ENCODE measurements at places on chromosomes 7 and 10. TPM values are rescaled to one million over a fixed set of nuclear protein-coding genes. Genes with fewer than 3 reads are reported as not detected.

DNA sequence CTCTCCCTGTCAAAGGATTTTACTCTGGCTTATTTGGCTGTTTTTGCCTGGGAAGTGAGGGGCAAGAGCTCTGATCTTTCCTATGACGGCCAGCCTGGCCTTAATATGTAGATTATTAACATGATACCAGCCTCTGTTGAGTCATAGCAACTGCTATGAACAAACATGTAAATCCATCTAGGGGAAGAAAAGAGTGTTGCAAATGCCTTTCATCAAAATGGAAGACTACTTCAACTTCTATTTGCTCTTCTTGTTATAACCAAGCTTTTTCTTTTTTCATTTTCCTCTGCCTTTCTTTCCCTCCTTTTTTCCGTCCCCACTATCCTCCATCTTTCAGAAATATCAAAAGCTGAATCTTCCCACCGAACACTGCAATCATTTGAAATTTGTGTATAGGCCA is 46.6 kb downstream of the BTRC start:
- DNase-seq: no peak

DNA sequence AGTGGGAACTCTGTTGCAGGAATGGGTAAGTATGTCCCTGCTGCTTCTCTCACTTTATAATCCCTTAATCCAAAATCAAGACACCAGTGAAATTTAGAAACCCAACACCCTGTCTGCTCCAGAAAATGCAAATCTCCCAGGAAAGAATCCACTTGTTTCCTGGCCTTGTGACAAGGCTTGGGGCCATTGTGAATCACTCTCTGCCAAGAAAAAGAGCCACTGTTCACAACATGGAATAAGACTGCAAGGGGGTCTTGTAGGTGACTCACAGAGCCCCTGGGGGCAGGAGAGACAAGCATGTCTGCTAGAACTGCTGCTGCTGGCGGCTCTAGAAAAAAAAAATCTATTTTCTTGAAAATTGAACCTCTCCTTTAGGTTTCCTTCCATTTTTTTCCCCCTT is 191.2 kb downstream of the SORCS1 start:
- no peak for DNase-seq

DNA sequence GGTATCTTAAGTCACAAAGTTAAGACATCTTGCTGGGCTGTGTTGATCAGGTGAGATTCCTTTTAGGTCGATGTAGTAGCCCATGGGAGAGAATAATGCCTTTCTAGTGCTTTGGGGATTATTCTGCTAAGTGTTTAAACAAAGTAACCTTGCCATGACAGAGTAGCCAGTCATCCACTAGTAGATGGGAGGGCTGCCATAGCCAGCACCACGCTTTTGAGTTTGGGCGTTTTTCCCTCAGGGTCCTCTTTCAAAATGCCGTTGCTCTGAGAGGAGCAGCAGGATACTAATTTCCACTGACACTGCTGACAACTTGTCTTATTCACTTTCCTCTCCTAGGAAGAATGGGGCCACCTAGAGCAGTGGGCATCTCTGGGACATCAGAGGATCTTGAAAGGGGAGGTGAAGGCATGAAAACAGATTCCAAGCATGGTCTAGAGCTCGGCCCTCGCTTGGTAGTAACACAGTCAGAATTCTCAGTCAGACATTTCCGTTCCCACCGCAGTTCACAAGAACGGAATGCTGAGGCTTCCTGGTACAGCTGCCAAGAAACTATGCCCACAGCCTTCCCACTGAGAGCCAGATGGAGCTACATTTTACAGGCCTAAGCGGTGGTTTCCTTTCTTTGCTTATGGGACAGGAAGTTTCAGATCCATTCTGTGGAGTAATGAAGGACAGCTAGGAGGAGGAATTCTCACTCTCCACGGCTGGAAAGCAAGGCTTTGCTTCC is 15.3 kb upstream of the RSU1 start:
- peak; percentile 95 for DNase-seq

GRCh38 chr10:100653238-100653956 is 92.0 kb upstream of the PAX2 start:
- no peak for DNase-seq

GRCh38 chr10:132742837-132743194 is 43.1 kb downstream of the NKX6-2 start:
- no peak for DNase-seq

GRCh38 chr10:119750391-119751230 is 24.8 kb downstream of the INPP5F start:
- peak; percentile 55 for DNase-seq

DNA sequence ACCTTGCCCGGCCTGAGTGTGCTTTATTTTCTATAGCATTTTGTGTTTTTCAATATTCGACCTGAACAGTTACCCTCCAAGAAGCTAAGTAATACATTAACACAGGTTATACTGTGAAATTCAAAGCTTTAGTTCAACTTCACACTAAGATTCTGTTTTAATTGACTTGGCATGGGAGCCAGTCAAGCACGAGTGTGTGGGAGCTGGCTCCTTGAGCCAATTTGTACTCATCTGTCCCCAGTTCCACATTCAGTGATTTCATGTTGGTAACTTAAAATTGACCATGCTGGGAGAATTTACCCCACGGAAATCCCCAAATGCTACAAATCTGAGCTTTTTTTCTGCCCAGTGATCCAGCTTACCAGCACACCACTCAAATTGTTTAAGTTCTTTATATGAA is 20.3 kb downstream of the TSPAN12 start:
- DNase-seq: no peak

GRCh38 chr10:119454990-119455389 is 87.5 kb downstream of the RGS10 start:
- DNase-seq: no peak

CADPS2 gene
- total RNA-seq: 6.4 TPM

DNA sequence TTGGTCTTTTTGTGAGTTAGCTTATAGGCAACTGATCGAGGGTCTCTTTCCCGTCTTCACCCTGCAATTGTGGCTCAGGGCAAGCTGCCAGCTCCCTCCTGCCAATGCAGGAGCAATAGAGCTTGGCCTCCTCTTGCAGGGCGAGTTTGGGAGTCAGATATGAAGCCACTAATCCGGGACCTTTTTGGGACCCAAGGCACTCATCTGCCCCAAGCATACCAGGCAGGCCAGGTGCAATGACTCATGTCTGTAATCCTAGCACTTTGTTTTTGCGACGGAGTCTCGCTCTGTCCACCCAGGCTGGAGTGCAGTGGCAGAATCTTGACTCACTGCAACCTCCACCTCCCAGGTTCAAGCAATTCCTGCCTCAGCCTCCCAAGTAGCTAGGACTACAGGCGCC is 21.1 kb downstream of the LIMK1 start:
- DNase-seq: peak; percentile 50

DNA sequence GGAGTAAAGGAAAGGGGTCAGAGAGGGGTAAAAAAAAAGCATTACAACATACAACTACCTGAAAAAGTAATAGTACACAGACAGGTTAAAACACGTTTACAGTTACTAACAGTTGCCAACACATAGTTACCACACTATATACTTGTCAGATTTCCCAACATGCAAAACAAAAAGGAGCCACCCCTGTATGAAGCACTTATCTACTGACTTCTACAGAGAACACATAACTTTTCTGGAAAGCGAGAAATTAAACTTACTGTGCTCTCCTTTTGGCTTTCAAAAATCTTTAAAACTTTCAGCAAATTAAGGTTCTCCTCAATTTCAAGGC is 2.1 kb downstream of the ABI1 start:
- no peak for DNase-seq

DNA sequence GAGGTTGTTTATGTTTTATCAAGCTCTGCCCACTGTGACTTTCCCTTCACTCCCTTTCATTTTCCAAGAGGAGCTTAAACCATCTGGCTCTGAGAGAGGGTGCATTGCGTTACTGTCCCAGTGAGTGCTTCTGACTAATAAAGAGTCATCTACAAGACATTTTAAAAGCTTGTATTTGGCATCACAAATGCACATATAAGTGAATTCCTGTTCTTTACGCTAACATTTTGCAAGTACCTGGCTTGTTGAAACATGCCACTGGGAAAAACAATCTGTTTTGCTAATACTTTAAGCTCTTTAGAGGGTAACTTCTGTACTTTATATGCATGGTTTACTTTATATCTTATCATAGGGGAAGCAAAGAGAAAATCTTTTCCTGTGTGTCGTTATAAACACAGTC is 534.6 kb upstream of the POM121L12 start:
- DNase-seq: peak; percentile 8

DNA sequence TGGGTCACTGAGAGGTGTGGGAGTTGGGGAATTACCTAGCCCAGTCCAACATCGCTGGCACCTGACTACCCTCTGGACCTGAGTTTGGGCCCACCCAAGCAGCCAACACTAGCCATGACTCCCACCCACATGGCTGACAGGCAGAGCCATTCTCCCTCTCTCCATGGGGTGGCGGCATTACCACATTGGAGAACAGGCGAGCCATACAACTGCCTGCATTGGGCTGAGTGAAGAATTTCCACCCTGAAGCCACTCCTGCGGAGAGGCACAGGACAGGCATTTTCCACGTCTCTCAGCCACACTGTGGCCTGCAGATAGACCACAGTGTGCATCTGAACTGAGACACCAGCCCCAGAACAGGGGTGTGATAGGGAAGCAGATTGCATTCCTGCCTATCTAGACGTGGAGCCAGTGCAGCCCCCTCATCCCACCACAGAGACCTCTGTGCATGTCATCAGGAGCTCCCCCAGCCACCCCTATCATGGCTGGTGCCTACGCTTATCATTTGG is 58.2 kb upstream of the ANTXRL start:
- DNase-seq: peak; percentile 42

C10orf62 gene
- total RNA-seq: not detected

TRIM74 gene
- total RNA-seq: 0.91 TPM

DNA sequence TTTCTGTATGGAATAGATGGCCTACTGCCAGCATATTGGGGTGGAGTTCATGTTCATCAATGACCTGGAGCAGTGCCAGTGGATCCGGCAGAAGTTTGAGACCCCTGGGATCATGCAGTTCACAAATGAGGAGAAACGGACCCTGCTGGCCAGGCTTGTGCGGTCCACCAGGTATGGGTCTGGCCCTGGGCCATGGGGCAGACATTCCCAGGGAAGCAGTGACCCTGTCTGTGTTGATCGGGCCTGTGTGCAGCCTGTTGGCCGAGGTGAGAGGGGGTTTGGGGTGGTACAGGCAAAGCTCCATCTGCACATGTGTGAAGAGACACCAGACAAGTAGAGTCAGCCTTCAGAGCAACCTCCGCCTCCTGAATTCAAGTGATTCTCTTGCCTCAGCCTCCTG is 67.3 kb downstream of the OGDH start:
- DNase-seq: no peak

GRCh38 chr7:115133248-115133647 is 211.4 kb downstream of the MDFIC start:
- no peak for DNase-seq

ARMH3 gene
- total RNA-seq: 20.0 TPM

GRCh38 chr7:45140827-45141226 is 16.8 kb upstream of the RAMP3 start:
- no peak for DNase-seq

DNA sequence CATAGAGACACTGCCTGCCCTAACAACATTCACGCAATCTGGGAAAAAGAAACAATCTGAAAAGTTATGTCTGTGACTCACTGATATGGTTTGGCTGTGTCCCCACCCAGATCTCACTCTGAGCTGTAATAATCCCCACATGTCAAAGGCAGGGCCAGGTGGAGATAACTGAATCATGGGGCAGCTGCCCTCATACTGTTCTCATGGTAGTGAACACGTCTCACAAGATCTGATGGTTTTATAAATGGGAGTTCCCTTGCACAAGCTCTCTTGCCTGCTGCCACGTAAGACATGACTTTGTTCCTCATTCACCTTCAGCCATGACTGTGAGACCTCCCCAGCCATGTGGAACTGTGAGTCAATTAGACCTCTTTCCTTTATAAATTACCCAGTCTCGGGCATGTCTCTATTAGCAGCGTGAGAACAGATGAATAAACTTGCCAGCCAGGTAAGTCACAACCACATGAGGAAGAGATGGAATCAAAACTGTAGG is 341.5 kb upstream of the AOAH start:
- DNase-seq: peak; percentile 70

LRRC18 gene
- not detected for total RNA-seq

DNA sequence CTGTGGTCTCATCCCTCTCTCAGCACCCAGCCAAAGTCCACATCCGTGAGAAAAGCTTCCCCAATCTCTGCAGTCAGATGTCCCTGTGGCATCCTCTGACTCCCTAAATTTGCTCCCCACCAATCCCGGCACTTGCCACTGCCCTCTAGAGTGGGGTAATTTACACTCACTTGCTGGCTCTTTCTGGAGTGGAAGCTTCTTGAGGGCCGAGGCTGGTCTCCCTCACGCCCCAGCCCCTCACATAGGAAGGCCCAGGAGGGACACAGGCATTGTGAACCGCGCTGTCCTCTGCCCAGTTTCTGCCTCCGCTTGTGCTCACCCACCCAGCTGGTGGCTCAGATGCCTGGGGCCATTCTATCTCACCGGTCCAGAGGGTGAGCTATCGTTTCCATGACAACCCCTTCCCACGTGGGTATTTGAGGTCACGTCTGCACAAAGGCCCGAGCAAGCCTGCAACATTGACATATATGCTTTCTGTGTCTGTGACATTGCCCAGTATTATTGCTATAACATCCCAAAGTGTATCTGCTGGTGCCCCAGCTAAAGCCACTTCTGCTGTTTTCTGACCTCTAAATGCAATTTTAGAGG is 97.3 kb upstream of the CTBP2 start:
- DNase-seq: no peak

GNG11 gene
- 7.7 TPM for total RNA-seq

OR2A12 gene
- not detected for total RNA-seq

DNA sequence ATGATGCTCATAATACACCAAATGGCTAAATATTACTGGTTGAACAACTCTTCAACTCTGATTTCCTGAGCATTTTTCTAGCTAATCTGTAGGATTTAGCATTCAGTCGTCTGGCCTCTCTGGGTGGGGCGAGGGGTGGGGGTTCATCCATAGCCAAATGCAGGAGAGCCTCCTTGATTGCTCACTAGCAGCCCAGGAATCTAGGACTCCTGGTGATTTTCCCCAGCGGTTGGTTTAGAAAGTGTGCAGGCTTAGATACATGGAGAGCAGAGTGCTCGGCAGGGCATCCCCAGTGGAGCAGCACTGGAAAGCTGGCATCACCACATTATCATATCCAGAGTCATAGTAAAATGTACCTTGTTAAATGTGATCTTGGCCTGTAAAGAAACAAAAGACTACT is 136.1 kb downstream of the DYNC1I1 start:
- no peak for DNase-seq

GRCh38 chr7:2821161-2821841 is 22.8 kb downstream of the GNA12 start:
- DNase-seq: peak; percentile 90

GRCh38 chr7:14596421-14596820 is 306.1 kb downstream of the DGKB start:
- DNase-seq: peak; percentile 56

GRCh38 chr7:157817944-157818700 is 481.3 kb downstream of the DNAJB6 start:
- no peak for DNase-seq

GRCh38 chr7:96870934-96871333 is 134.4 kb upstream of the DLX6 start:
- DNase-seq: no peak

DNA sequence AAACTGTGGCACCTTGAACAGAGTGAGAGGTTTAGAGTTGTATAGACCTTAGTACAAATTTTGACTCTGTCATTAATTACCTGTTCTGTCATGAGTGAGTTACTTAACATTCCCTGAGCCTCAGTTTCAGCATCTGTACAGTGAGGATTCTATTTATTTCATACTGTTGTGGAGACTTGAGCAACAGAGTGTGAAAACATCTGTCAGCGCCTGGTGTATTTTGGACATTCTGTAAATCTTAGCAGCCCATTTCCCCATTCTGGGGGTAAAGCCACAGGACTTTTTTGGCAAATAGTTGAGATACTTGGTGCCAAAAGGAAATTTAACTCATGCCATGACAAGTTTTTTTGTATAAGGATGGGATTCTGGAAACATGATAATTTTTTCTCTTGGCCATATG is 94.8 kb downstream of the AUTS2 start:
- no peak for DNase-seq

All from astrocyte (in vitro differentiated cells and primary cell).